Activated CD8-positive, alpha-beta T cell treated with anti-CD3 and anti-CD28 coated beads, Interleukin-2, amount 10 ng/mL, durations not matched to agents 7 days and 5 days (primary cell): ENCODE measurements at places on chromosomes 6 and 20.

DNA sequence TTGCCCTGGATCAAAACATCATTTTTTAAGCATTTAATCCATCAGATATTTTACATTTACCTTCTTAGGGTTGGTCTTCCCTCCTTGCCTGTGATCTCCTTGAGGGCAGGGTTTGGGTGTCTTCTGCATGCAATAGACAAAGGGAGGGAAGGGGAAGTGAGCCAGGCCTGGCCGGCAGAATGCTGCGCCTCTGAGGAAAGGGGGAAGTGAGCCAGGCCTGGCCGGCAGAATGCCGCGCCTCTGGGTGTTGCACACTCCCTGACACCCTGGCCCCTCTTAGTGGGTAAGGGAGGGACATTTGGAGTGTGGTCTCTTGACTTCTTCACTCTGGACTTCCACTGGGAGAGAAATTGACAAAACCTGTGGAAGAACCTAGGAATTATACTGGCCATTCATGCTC, 12.4 kb downstream of the PSMF1 start:
- no peak for DNase-seq

DNA sequence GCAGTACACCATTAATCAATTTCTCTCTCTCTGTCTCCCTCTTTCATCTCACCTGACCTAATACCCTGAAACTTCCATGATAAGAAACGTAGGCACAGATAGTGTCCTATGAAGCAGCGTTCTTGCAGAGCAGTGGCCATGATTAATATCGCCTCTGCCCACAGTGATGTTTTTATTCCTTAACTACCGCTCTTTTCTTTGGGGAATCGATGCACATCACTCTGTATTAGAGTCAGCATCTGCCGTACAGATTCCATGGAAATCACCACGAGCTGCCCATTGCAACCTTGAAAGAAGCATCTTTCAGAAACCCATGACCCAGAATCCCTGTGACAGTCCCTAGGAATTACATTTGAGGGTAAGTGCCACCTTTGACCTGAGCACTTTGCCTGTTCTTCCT, 152.0 kb upstream of the ECI2 start:
- DNase-seq = no peak

- no peak for DNase-seq
Measured at GRCh38 chr20:59033616-59034165, 1.6 kb upstream of the ATP5F1E start.

DNA sequence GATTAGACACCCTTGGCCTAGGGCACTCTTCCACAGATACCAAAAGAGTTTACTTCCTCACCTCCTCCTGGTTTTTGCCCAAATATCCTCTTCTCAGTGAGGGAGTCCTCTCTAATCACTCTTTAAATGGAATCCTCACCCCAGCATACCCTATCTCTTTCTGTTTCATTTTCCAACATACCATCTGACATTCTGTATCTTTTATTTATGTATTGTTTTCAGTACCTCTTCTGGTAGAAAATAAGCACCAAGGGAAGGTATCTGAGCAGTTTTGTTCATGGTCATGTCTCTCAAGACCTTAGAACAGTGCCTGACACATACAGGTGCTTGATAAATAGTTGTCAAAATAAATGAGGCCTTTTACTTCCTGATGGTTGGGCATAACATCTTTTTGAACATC, 55.1 kb downstream of the KIAA0408 start:
- no peak for DNase-seq

DNA sequence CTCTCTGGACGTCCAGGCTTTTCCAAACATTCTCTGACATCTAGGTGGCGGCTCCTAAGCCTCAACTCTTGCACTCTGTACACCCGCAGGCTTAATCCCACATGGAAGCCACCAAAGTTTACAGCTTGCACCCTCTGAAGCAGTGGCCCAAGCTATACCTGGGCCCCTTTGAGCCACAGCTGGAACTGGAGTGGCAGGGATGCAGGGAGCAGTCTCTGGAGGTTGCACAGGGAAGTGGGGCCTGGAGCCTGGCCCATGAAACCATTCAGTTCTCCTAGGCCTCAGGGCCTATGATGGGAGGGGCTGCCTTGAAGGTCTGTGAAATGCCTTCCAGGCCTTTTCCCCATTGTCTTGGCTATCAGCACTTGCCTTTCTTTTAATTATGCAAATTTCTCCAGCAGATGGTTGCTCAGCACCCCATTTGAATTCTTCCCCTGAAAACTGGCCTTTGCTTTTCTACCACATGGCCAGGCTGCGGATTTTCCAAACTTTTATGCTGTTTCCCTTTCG, 64.9 kb downstream of the IRF4 start:
- no peak for DNase-seq
